ENCODE measurements at places on chromosomes 7 and 10. TPM values are rescaled to one million over a fixed set of nuclear protein-coding genes. Genes with fewer than 3 reads are reported as not detected.

The CLDN4 gene
- total RNA-seq: 0.71 TPM

The COL28A1 gene
- 0.22 TPM for total RNA-seq

The ODAD2 gene
- total RNA-seq: 0.22 TPM

The ABCB4 gene
- total RNA-seq: 1.3 TPM

The CRTAC1 gene
- total RNA-seq: 1.3 TPM

The SKIDA1 gene
- total RNA-seq: 0.58 TPM

The TAS2R41 gene
- total RNA-seq: not detected

The FAM200A gene
- 2.5 TPM for total RNA-seq

The SHH gene
- total RNA-seq: not detected

The MRC1 gene
- total RNA-seq: 267 TPM

The LBX1 gene
- 0.10 TPM for total RNA-seq

The ANKRD61 gene
- 0.45 TPM for total RNA-seq

The CFAP69 gene
- 10.4 TPM for total RNA-seq

The ITGB8 gene
- total RNA-seq: 6.1 TPM

The ACSM6 gene
- total RNA-seq: not detected

The LMOD2 gene
- not detected for total RNA-seq

The CUL1 gene
- 50.6 TPM for total RNA-seq

The HOXA13 gene
- total RNA-seq: 1.9 TPM

The CUBN gene
- total RNA-seq: 3.5 TPM

The ST8SIA6 gene
- total RNA-seq: 0.35 TPM

The TCAF2 gene
- total RNA-seq: 0.87 TPM

The OR2A1 gene
- 0.16 TPM for total RNA-seq

The TRUB1 gene
- total RNA-seq: 5.2 TPM

The EPO gene
- not detected for total RNA-seq

The TBL2 gene
- total RNA-seq: 36.9 TPM

The TAC1 gene
- 1.5 TPM for total RNA-seq

The FAM237B gene
- total RNA-seq: not detected

The COX19 gene
- 6.3 TPM for total RNA-seq

The ZNF736 gene
- total RNA-seq: 11.6 TPM

The CPA5 gene
- not detected for total RNA-seq

The C7orf33 gene
- not detected for total RNA-seq

The CEP55 gene
- 0.16 TPM for total RNA-seq

The TECPR1 gene
- 25.5 TPM for total RNA-seq

The IGFBP3 gene
- total RNA-seq: 223 TPM

The SAMD9 gene
- total RNA-seq: 7.7 TPM

The ITGA8 gene
- total RNA-seq: 7.1 TPM

The EGR2 gene
- 21.1 TPM for total RNA-seq

The RNF32 gene
- not detected for total RNA-seq

The HOXA6 gene
- 3.1 TPM for total RNA-seq

The ASIC3 gene
- total RNA-seq: 0.87 TPM

The TRIM73 gene
- 5.4 TPM for total RNA-seq

The PLXNA4 gene
- total RNA-seq: 133 TPM

The PDCD11 gene
- total RNA-seq: 32.2 TPM

The NUTM2A gene
- 1.1 TPM for total RNA-seq

The AKR1C1 gene
- total RNA-seq: 593 TPM

The SNX10 gene
- 52.8 TPM for total RNA-seq

The FAM131B gene
- 1.8 TPM for total RNA-seq

The CCL24 gene
- total RNA-seq: not detected

The SOSTDC1 gene
- total RNA-seq: not detected

The HOXA4 gene
- 4.0 TPM for total RNA-seq

The KLF14 gene
- 2.9 TPM for total RNA-seq

The SYT15B gene
- 1.2 TPM for total RNA-seq

The OR2A7 gene
- total RNA-seq: 3.8 TPM

Measured in mesenteric fat pad (tissue), 1 donor.